ENCODE measurements at places on chromosomes 3 and 15.

GRCh38 chr3:98223907-98224672 is 40.0 kb upstream of the OR5H6 start:
- DNase-seq, result no peak
- no peaks in the 10 kb centered on the region for H3K27me3 ChIP-seq
- H3K4me3 ChIP-seq, result no peak overlapping the region
- no peaks in the 10 kb centered on the region for H3K4me1 ChIP-seq

DNA sequence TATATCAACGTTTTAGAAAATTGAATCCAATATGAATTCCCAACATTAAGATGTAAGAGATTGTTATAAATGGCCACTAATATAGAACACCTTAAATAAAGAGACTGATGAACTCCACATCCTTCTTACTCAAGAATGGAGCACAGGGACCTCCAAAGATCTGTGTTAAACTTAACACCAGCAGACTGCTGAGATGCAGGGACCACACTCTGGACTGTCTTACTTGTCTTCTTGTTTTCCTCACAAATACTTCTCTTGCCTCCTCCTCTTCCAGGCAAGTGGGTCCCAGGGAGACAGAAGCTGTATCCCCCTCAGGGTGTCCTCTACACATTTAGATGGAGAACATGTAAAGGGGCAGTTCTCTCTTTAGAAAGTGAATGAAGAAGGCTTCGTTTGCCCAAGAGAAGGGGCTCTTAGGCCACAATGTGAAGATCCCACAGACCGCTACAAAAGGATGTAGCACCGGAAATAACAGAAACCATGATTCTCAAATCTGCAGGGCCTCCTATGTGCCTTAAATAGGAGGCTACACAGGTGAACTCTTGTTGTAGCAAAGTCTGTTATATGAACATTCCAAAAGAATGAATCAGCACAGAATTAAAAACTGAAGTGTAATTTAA is 52.2 kb downstream of the SATB1 start:
- H3K4me3 ChIP-seq, result no peak overlapping the region
- H3K4me1 ChIP-seq, result peaks cover 79% of the 10 kb centered on the region
- H3K27me3 ChIP-seq, result no peaks in the 10 kb centered on the region
- DNase-seq, result peak; percentile 50
- H3K36me3 ChIP-seq, result peaks cover 74% of the 10 kb centered on the region

DNA sequence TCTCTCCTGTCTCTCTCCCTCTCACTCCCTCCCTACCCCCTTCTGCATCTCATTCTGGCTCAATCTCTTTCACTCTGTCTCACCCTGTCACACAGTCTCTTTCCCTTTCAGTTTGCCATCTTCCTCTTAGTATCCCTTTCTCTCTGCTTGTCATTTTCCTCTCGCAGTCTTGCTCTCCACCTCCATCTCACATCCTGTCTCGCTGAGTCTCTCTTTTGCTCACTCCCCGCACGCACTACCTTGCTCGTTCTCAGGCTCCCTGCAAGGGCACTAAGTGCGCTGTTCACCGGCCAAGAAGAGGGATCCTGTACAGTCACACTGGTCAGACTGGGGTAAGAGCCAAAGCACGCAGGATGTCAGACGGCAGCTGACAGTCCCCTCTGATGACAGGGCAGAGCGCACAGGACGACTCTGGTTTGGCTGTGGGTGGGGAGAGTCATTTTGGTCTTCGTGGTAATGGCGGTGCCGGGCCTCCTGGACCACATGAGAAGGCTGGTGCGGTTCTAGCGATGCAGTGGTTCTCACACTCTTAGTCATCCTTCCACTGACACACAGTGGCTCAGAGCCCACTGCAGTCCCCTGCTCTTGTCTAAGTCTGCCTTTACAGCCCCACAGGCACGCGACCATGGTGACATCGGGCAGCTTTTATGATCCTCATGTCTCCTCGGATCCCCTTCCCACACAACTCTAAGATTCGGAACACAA is 356.8 kb downstream of the FOXP1 start:
- DNase-seq, result peak; percentile 85
- peaks cover 56% of the 10 kb centered on the region for H3K4me1 ChIP-seq
- H3K27ac ChIP-seq, result peak overlapping the region; percentile 92
- H3K4me3 ChIP-seq, result peak overlapping the region; percentile 76
- H3K36me3 ChIP-seq, result peaks cover 4% of the 10 kb centered on the region

DNA sequence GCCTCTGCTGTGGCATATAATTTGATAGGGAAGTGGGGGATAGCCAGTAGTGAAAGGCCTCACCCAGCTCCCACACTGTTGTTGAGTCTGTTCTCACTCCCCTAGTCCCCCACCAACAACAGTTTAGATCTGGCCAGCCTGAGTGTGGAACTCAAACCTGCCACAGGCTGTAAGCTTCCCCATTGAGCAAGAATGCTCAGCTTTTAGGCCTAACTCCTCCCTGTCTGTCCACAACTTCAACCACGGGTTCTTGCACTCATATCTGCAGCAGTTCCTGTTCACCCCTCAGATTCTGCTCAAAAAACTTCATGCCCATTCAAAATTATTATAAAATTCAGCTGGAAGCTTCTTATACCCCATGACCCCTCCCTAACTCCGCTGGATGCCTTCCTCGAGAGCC is 975.1 kb downstream of the NSUN3 start:
- no peak overlapping the region for H3K4me3 ChIP-seq
- no peaks in the 10 kb centered on the region for H3K27me3 ChIP-seq
- H3K27ac ChIP-seq, result no peak overlapping the region
- H3K36me3 ChIP-seq, result no peaks in the 10 kb centered on the region

DNA sequence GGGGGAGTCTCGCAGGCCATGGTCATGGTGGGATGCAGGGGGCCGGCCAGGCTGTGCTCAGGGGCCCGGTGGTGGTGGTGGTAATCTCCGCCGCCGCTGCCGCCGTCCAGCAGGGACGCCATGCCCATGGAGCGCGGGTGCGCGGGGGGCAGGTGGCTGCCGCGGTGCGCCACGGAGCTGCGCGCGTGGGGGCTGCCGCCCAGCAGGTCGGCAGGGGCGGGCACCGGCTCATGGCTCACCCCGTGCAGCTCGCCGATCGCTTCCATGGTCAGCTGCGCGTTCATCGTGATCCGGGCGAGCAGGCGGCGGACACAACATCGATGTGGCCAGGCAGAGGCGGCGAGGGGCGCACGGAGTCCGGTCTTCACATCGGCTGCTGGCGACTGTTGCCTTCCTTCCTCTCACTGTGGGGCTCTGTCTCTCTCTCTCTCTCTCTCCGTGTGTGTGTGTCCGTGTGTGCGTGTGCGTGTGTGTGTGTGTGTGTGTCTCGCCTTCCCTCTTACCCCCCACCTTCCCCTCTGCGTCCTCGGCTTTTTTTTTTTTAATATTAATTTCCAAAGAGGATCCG is 451 bp downstream of the ONECUT1 start:
- no peaks in the 10 kb centered on the region for H3K36me3 ChIP-seq
- peaks cover 19% of the 10 kb centered on the region for H3K4me1 ChIP-seq
- H3K27me3 ChIP-seq, result peaks cover 100% of the 10 kb centered on the region
- H3K27ac ChIP-seq, result no peak overlapping the region
- H3K4me3 ChIP-seq, result peak overlapping the region; percentile 66
- no peak for DNase-seq

DNA sequence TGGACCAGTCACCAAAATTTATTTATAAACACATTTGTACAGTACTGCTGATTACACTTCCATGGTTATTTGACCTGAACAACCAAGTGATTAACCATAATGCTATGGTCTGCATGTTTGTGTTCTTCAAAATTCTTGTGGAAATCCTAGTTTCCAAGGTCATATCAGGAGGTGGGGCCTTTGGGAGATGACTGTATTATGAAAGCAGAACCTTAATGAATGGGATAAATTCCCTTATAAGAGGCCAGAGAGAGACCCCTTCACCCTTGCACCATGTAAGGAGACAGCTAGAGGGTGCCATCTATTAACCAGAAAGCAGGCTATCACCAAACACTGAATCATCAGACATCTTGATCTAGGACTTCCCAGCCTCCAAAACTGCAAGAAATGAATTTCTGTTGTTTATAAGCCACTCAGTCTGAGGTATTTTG is 1.9 kb downstream of the SCAPER start:
- peak overlapping the region; percentile 89 for H3K4me3 ChIP-seq
- H3K27ac ChIP-seq, result peak overlapping the region; percentile 91
- H3K36me3 ChIP-seq, result peaks cover 9% of the 10 kb centered on the region
- peaks cover 6% of the 10 kb centered on the region for H3K27me3 ChIP-seq
- no peak for DNase-seq

Data from activated naive CD4-positive, alpha-beta T cell treated with anti-CD3 and anti-CD28 coated beads, Interleukin-2, amount 10 ng/mL, durations not matched to agents 7 days and 5 days (primary cell).